ENCODE measurements at places on chromosomes 11 and 22.

DNA sequence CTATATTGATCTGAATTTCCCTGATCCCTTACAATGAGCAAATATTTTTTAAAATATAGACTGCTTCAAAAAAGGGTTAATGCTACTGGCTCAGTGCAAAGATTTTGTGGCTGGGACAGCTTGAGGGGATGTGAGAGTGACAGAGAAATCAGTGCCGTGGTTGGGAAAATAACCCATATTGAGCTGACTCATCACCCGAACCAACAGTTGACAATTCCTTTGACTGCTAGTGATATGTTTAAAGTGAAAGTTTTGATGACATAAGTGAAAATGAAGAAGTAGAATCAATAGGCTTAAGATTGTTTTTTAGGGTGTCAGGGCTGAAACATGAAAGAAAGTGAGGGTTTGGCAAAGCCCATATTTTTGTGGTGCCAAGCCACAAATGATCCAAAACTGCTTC is 257.1 kb upstream of the TENM4 start:
- no peak for DNase-seq

DNA sequence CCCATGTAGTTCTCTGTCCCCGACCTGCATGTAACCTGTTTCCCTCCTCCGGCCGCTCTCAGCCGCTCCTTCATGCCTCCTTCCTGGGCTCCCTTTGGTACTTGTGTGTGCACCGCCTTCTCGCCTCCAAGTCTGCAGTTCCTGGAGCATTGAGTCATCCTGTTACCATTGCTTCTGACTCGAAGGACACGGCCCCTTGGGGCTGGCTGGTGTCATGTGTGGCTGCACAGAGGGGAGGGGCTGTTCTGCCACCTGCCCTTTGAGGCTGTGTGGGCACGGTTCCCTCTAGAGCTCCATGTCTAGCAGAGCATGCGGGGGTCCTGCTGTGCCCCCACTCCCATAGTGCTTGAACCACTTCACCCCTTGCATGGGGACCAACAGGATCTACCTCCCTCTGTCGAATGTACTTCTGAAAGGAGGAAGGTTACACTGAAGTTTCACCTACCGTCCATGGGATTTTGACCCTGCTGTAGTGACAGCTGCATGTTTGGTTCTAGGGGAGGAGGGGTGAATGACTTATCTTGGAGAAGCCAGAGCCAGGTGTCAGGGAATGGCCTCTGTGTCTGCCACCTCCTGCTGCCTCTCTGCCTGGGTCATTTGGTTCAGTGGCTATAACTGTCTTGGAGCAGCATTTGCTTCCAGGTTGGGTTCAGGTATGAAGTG is 39.6 kb downstream of the BCR start:
- DNase-seq: peak; percentile 56

GRCh38 chr11:133920109-133920990 is 36.4 kb downstream of the IGSF9B start:
- DNase-seq: no peak

- DNase-seq: no peak
These were observed 45.5 kb downstream of the PIWIL3 start for GRCh38 chr22:24728790-24729637.

GRCh38 chr11:28466506-28466905 is 358.3 kb downstream of the METTL15 start:
- DNase-seq: no peak

DNA sequence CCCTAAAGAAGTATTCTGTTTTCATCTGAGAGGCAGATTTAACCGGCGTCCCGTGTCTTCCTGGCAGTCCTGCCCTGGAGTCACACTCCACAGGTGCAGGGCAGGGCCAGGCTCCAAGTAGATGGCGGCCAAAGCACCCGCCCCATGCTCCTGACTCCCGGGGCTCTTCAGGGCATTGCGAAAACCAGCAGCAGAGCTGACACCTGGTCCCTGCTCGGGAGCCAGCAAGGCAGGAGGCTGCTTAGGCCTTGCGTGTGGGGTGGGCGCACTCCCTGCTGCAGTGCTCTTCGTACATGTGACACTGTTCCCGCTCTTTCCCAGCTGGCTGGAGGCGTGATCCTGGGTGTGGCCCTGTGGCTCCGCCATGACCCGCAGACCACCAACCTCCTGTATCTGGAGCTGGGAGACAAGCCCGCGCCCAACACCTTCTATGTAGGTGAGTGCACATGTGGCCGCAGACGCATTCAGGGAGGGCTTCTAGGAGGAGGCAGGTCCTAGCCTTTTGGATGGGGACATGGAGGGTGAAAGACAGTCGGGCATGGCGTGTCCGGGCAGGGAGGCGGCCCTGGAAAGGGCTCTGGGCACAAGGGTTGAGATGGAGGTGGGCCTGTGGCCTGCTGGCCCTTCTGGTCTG is 10.3 kb upstream of the TSSC4 start:
- no peak for DNase-seq

GRCh38 chr11:134343646-134344045 is 11.9 kb downstream of the GLB1L2 start:
- DNase-seq: no peak

- no peak for DNase-seq
These were observed 345.0 kb downstream of the TBC1D22A start for GRCh38 chr22:47107431-47107830.

DNA sequence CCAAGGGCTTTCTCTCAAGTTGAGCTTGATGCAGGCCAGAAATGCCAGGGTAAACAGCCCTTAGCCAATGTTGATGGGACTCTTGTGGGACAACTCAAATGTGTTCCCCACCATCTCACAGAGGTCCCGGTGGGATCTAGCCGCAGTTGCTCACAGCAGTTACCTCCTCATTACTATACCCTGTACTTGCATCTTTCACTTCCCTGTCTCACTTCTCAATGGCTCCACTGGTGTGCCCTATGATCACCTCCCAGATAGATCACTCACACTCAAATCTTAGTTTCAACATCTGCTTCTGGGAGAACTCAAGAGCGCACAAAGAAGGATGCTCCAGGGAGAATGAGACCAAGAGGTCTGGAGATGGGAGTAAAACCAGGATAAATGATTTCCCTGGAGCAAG is 47.0 kb downstream of the RCN1 start:
- no peak for DNase-seq

GRCh38 chr11:27081056-27081455 is 40.4 kb downstream of the BBOX1 start:
- DNase-seq: no peak

- no peak for DNase-seq
These were observed 24.8 kb downstream of the PAK1 start for GRCh38 chr11:77449060-77449521.

DNA sequence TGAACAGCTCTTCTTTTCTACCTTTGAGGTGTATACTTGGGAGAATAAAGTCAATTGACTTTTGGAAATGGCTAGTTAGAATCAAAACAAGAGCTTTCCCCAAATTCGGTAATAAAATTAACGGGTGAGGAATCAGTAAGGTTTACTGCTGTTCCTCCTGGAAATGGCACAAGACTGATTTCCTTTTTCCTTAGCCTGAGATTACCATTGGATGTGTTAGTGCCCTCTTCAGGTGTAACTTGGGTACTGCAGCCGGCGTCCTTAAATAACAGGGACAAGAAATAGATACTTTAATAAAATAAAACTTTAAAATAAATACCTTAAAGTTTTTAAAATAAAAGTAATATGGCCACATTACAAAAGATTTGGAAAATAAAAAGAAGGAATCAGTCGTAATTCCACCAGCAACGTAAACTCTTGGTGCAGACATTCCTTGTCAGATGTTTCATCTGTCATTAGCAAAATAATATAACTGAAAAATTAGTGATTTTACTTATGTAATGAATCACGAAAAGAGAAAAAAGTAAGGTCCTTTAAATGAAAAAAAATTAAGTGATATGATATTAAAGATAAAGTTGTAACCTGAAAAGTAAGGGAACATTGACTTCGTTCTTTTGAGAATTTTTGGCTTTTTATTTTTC is 29.7 kb downstream of the ZFTA start:
- peak; percentile 71 for DNase-seq

- DNase-seq: no peak
These were observed 11.8 kb downstream of the RNF121 start for GRCh38 chr11:71940561-71941219.

DNA sequence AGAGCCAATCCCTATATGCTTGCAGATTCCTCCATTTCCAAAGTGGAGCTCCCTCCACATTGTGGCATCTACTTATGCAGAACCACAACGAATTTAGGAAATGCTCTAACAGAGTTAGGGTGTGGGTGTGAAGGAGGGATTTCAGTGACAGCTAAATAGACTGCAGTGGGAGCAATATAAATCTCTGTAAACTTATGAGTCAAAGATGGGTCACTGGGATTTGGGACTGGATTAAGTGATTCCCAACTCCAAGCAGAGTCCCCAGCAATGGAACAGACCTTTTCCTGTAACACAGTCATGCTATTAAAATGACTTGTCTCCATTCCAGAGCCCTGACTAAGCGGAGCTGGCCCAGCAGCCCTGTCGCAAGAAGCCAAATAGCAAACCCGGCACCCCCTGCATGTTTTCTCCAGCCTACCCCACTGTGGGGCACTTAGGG is 36.6 kb downstream of the RPL27A start:
- DNase-seq: no peak

GRCh38 chr11:84588131-84588829 is 1038.9 kb downstream of the DLG2 start:
- DNase-seq: no peak

DNA sequence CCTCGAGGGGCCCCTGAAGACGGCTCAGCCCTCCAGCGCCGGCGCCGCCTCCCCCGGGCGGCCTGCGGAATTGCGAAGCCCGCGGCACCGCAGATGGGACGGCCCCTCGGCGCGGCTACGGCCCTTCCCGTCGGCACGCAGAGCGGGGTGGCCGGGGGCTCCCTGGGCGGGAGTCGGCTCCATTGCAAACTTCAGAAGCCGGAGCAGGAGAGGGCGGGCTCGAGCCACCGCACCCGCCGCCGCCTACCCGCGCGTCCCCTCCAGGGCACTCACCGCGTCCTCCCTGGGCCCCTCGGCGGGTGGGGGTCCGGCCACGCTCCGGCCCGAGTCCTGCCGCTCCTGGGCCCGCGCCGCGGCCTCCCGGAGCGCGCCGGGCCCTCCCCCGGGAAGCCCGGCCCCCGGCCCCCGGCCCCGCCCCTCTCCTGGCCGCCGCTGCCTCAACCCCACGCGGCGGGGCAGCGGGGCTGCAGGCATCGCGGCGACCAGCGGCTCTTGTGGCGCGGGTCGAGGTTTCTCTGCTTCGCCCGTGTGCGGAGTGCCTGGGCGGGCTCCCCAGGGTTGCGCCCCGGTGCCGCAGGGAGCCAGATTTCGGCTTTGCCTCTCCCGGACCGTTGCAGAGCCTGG is at the start of gene PACSIN3:
Gene PACSIN3 (minus strand): TSS at position 359 of the 624 bp plus-strand sequence. CDS start 3,707 bp downstream, outside the sequence.
- DNase-seq: peak; percentile 28

GRCh38 chr11:111851636-111852035 is 19.7 kb downstream of the ALG9 start:
- no peak for DNase-seq

DNA sequence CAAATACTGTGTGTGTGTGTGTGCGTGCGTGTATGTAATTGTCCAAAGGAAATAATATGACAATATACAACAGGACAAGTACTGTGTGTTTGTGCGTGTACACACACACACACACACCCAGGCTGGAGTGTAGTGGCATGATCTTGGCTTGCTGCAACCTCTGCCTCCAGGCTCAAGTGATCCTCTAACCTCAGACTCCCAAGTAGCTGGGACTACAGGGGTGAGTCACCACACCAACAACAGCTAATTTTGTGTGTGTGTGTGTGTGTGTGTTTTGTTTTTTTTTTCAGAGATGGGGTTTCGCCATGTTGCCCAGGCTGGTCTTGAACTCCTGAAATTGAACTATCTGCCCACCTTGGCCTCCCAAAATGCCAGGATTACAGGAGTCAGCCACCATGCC is 61.5 kb downstream of the NUP98 start:
- no peak for DNase-seq

DNA sequence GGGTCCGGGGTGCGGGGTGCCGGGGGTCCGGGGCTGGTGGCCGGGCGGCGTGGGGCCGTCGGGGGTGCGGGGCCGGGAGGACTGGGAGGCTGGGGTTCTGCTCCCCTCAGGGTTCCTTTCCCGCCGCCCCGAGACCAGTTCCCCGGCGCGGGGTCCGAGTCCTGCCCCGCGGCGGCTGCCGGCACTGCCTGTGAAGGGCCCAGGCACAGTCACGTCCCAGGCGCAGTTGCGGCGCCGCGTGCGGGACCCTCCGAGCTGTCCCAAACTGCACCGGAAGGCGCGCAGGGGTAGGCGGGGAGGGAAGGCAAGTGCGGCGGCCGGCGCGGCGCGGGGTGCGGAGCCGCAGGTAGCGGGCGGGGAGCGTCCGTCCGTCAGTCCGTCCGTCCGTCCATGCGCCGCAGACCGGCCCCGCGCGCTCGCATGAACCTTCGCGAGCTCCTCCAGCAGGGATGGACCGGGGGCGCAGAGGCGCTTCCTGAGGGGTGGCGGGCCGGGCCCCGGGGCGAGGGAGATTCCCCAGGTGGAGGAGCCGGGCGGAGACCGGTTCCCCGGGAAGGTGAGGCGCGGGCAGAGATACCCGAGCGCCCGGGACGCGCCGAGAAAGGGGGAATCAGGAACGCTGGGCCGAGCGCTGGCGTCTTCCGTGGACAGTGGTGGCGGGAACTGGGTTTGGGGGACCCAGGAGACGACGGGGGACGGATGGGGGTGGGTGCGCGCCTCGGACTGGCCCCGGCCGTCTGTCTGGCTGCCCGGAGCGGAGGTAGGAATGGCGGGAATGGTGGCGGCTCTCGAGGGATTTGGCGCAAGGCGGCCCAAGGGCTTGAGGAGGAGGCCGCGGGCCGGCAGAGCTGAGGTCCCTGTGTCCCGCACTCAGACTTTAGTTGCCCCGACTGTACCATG is 3.1 kb upstream of the ADORA2A start:
- peak; percentile 52 for DNase-seq

DNA sequence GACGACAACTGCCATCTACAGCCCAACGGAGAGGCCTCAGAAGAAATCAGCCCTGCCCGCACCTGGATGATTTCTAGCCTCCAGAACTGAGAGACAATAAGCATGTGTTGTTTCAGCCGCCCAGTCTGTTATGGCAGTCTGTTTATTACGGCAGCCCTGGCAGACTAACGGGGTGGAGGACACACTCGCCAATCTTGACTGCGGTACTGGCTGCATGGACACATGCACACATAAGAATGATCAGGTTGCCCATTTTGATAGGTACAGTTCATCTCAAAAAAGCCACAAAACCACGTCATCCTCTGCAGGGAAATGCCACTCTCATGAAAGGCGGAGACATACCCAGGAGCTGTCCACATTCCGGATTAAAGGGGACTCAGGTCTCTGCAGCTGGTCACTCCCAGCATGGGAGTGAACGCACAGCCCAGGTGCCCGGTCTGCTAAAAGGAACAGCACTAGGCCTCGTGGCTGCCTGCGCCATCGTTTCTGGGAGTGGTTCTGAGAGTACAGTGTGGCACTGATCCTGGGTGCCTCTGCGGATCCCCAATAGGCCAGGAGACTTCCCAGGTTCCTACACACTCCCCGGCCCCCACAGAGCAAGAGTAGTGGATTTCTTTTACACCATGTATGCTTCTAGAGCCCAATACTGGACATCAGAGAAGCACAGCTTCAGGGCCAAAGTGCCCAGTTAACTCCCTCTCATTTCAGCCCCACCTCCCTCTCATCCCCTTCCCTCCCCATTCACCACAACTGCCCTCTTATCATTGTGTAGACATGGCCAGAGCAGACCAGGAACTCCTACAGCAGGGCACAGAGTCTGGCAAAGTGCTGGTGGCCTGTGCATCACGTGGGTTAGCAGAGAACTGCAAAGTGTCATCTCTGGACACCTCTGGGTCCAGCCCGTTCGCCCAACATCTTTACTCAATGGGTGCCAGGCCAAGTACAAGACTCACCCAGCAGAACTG is 11.7 kb upstream of the COMT start:
- no peak for DNase-seq

GRCh38 chr22:30399718-30400117 is 2.9 kb downstream of the SEC14L2 start:
- DNase-seq: peak; percentile 8
